ENCODE measurements at places on chromosomes 7 and 10. TPM values are rescaled to one million over a fixed set of nuclear protein-coding genes. Genes with fewer than 3 reads are reported as not detected.

PRRT4 gene
- total RNA-seq = not detected

AKR1C8 gene
- total RNA-seq = not detected

USP6NL gene
- 8.1 TPM for total RNA-seq

STEAP1 gene
- 152 TPM for total RNA-seq

LRCH4 gene
- total RNA-seq = 8.5 TPM

TMEM229A gene
- total RNA-seq = not detected

CYP26C1 gene
- total RNA-seq = under 0.01 TPM

ANKRD30A gene
- not detected for total RNA-seq

CYP2E1 gene
- total RNA-seq = under 0.01 TPM

GPC2 gene
- total RNA-seq = 0.73 TPM

MOGAT3 gene
- total RNA-seq = not detected

MEIG1 gene
- total RNA-seq = 0.73 TPM

SLC39A12 gene
- not detected for total RNA-seq

PYROXD2 gene
- 9.2 TPM for total RNA-seq

TCF7L2 gene
- total RNA-seq = 10.8 TPM

SVOPL gene
- total RNA-seq = not detected

ERVW-1 gene
- not detected for total RNA-seq

IKZF1 gene
- total RNA-seq = not detected

ARHGAP22 gene
- 87.6 TPM for total RNA-seq

TMEM225B gene
- 0.73 TPM for total RNA-seq

BLNK gene
- total RNA-seq = not detected

BCAP29 gene
- total RNA-seq = 43.4 TPM

OR6B1 gene
- not detected for total RNA-seq

PIP4K2A gene
- 43.2 TPM for total RNA-seq

GSDME gene
- total RNA-seq = 12.1 TPM

NUTM2A gene
- total RNA-seq = 0.20 TPM

BTBD16 gene
- total RNA-seq = not detected

EGR2 gene
- total RNA-seq = under 0.01 TPM

SPDYE8 gene
- total RNA-seq = not detected

CNPY1 gene
- not detected for total RNA-seq

TRPV5 gene
- total RNA-seq = not detected

ACHE gene
- total RNA-seq = not detected

ANKRD1 gene
- not detected for total RNA-seq

AKR1C3 gene
- total RNA-seq = 139 TPM

ENO4 gene
- total RNA-seq = not detected

ADCY1 gene
- 1.1 TPM for total RNA-seq

MUC3A gene
- not detected for total RNA-seq

ZNF117 gene
- 5.1 TPM for total RNA-seq

SPDYE5 gene
- total RNA-seq = not detected

C10orf62 gene
- not detected for total RNA-seq

ADAM22 gene
- total RNA-seq = 0.73 TPM

SPDYE6 gene
- total RNA-seq = not detected

KCP gene
- total RNA-seq = 0.20 TPM

PAX4 gene
- total RNA-seq = not detected

AKR1D1 gene
- not detected for total RNA-seq

HK1 gene
- total RNA-seq = 112 TPM

XPNPEP1 gene
- 139 TPM for total RNA-seq

Measured in subcutaneous preadipocyte (primary cell).